ENCODE measurements at places on chromosomes 7 and 10.

DNA sequence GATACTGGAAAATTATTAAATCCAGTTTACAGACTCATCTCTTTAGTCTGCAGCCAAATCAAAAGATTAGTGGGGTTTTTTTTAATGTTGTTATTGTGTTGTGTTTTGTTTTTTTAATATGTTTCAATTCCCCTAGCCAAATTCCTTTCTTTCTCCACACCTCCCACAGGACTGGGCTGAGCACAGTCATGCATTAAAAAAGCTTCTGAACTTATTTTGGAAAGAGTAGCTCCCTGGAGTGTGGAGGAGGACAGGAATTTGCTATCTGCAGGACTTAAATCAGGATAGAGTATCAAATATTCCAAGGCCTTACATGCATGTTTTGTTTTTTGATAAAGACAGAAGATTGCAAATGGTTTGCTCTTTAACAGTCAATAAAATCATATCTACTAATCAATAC, 90.7 kb downstream of the GNAI1 start:
- no peak for DNase-seq

- DNase-seq: no peak
These were observed 145.6 kb upstream of the RNF32 start for GRCh38 chr7:156494960-156495359.

DNA sequence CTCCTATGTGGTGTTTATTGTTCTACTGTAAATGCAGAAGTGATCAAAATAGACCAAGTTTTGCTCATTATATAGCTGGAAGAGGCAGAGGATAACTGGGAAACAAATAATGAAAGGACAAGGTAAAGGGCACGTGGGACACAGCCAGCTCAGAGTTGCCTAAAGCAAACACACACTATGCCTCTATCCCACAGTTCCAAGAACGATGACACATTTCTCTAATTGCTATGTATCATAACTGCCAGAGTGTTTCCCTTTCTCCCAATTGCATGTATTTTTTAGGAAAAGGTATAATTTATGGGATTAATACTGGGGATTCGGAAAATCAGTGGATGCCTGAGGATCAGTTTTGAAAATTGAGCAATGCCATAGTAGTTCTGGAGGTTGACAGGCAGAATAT, 49.0 kb downstream of the CCDC71L start:
- DNase-seq: no peak

- DNase-seq: no peak
These were observed 131.1 kb downstream of the ADARB2 start for GRCh38 chr10:1605999-1606940.

DNA sequence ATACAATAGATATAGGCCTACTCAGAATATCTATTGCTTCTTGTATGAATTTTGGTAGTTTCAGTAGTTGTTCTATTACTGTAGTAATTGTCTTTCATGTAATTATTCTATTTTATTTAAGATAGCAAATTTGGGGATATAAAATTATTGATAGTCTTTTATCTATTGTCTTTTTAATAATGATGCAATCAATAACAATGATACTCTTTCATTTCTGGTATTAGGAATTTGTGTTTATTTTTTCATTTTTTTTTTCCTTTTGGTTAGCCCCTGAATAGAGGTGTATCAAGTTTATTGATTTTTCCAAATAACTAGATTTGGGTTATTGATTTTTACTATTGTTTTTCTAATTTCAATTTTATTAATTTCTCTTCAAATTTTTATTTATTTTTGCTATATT, 1503.7 kb downstream of the REEP3 start:
- no peak for DNase-seq

GRCh38 chr10:54284526-54285193, 516.4 kb downstream of the PCDH15 start:
- no peak for DNase-seq

- DNase-seq: no peak
These were observed 9.7 kb upstream of the TARP start for GRCh38 chr7:38283107-38283506.

DNA sequence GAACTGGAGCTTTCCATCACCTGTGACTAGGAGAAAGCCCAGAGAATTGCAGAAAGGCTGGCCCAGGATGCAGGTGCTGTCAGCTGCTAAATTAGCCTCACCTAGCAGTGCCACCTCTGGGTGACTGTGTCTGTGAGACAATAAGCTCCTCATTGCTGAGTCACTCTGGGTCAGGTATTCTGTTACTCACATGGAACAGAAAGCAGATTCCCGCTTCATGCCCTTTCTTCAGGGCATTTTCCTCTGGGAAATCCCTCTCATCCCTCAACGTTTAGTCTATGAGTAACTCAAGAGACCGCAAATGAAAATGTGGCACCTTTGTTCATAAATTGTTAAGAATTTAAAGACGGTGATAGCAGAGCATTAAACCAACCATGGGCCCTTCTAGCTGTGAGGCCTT, 184.0 kb downstream of the ADAM12 start:
- no peak for DNase-seq

- DNase-seq: no peak
These were observed 347.6 kb downstream of the MDFIC start for GRCh38 chr7:115269486-115269885.

DNA sequence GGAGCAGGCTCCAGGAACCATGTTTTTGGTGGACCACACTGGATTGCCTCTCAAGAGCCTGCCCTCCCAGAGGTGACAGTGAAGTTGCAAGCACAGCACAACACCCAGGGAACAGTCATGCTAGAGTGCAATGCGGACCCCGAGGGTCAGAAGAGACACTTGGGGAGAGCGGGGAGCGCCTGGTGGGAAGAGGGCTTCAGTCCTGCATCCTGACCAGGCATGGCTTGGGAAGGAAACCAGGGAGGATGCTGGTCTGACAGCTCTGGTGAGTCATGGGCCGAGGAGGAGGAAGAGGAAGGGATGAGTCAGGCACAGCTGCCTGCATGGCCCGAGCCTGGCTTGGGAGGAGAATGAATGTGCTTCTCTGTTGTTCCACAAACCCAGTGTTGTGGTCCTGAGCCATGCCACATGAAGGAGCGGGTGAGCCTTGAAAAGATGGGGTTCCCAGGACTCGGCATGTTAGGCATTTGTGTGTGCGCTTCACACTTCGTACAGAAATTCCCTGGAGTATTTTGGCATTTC, 29.5 kb upstream of the ANKRD2 start:
- peak; percentile 66 for DNase-seq

- no peak for DNase-seq
These were observed 90.8 kb downstream of the CREM start for GRCh38 chr10:35217455-35217854.

DNA sequence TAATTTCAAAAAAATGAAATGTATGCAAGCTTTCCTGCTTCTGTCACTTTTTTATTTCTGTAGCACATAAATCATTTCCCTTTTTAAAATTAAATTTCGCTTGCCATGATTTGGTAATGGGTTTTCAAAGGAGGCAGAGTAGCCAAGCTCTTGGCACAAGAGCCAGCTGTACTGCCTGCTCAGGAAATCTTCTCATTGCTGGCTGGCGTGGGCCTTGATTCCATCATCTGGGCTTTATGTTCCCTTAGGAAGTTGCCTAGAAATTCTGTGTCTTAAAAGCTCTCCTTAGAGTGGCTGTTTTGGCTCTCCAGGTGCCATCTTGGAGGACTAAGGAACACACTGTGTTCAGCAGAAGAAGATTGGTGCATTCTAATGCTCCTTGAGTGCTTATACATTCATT, 107.4 kb downstream of the ARID5B start:
- no peak for DNase-seq

Measured in omental fat pad (tissue), 4 donors.